Right lung (tissue), 10 donors: ENCODE measurements at places on chromosomes 6 and 20.

GRCh38 chr20:51643390-51643789 lies 100.9 kb upstream of the NFATC2 start:
- DNase-seq = peak; percentile 72

DNA sequence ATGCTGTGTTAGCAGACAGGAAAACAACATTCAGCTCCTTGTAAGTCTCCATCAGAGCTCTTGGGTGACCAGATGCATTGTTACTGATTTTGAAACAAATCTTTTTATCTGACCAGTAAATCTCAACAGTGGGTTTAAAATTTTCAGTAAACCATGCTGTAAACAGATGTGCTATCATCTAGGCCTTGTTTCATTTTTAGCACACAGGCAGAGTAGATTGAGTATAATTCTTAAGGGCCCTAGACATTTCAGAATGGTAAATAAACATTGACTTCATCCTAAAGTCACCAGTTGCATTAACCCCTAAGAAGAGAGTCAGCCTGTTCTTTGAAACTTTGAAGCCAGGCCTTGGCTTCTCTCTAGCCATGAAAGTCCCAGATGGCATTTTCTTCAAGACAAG lies 237.2 kb upstream of the BMP2 start:
- no peak for DNase-seq

GRCh38 chr20:40265825-40266533 lies 423.1 kb downstream of the MAFB start:
- no peak for DNase-seq

- no peak for DNase-seq
Observed at GRCh38 chr6:41371992-41372831, 36.8 kb downstream of the NCR2 start.

- no peak for DNase-seq
Observed at GRCh38 chr6:40438246-40438887, 148.8 kb downstream of the LRFN2 start.

- DNase-seq = peak; percentile 21
Observed at GRCh38 chr6:4574007-4574406, 202.2 kb upstream of the CDYL start.

GRCh38 chr6:71342772-71343171 lies 54.2 kb downstream of the OGFRL1 start:
- DNase-seq = no peak

DNA sequence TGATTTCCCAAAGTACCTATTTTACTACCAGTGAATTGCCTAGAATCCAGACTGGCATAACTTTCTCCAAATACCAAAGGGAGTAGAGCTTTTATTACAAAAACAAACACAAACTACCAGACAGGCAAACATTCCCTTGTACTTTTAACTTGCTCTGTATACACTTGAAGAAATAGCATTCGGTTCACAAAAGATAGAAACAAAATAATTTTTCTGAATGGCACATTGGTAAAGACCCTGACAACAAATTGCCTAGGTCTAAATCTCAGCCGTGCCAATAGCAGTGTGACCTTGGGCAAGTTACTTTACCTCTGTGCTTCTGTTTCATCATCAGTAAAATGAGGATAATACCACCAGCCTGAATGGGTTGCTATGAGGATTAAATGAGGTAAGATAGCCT lies 15.9 kb downstream of the ARHGAP18 start:
- no peak for DNase-seq

GRCh38 chr6:151661509-151661908 lies 146.0 kb upstream of the ESR1 start:
- DNase-seq = no peak

- no peak for DNase-seq
Observed at GRCh38 chr6:105482227-105482844, 79.5 kb upstream of the PREP start.

- DNase-seq = no peak
Observed at GRCh38 chr20:23033918-23034317, 1.2 kb upstream of the SSTR4 start.

DNA sequence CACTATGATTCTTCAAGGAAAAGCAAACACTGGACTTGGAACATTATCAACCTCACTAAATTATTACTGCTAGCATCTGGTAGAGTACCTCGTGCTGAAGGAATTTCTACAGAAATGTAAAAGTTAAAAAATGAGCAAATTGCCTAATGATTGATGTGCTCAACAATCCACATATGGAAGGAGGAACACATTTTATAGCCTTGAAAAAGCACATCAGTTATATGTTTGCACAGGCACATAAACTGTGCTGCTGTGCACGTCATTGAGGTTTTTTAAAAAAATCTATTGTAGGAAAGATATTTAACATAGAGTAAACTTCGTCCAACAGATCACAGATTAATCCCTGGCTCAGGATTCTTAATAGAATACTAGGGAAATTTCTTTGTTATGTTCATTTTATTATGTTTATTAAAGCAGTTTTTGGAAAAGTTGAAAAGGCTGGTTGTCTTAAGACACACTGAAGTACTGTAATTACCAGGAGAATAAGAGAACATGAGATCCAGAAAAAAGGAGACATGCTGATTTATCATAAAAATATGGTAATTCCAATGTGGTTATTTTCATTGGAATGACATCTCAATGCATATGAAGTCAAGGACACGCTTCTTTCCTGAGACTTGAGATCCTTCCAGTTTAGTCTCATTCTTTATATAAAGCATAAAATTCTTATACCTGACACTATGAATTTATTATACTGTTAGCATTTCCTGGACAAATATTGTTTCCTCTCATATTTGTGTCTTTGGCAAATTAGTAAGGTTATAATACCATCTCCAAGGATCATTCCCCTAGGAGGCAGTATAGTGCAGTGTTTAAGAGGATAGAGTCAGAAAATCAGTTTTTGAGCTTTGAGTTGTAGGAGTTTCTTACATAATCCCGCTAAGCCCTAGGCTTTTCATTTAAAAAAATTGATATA lies 511.1 kb downstream of the TENT5A start:
- DNase-seq = no peak

DNA sequence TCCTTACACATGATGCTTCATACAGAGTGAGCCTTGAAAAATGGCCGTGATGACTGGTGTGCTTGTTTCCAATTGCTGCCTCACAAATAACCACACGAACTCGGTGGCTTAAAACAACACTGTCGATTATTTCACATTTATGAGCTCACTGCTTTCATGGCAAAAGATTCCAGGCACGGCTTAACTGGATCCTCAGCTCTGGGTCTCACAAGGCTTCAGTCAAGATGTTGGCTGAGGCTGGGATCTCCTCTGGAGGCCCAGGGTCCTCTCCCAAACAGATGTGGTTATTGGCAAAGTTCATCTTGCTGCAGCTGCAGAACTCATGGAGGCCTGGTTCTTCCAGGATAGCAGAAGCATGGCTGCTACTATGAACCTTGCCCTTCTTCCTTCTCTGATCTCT lies 144.6 kb downstream of the TFAP2C start:
- DNase-seq = no peak

DNA sequence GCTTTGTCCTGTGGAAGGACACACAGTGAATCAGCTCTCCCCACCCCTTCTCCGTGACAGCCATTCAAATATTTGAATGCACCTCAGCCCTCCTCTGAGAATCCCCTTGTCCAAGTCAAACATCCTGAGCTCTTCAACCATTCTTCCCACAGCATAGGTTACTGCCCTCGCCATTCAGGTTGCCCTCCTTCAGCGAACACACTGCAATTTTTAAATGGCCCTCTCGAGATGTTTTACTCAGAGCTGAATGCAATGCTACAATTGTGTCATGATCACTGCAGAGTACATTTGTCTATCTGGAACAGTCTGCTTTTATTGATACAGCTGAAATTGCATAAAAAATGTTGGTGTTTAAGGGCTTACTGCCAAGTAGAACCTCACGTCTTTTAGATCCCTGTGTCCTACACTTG lies 48.9 kb downstream of the SLC2A12 start:
- DNase-seq = no peak

- DNase-seq = no peak
Observed at GRCh38 chr6:139977887-139978332, 603.5 kb upstream of the CITED2 start.

DNA sequence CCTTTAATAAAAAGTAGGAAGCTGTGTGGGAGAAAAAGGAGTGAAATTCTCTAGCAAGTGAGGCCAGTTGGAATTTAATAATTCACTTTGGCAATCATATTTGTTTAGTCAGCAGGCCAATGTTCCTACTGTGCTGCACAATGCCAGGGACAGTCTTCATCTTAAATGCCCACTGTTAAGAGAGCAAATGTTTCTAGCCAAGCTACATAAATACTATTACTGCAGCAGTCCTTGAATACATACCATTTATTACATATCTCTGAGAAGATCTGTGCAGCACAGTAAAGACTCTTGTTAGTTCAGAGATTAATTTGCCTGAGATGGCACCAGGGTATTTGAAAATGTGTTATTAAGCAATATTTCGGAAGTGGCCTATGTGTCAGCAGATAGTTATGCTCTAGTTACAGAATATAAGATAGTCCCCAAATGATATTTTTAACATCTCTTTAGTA lies 105.4 kb downstream of the OGFRL1 start:
- DNase-seq = no peak

GRCh38 chr20:64079273-64080012 lies at the start of gene RGS19:
Gene RGS19 (minus strand): TSS chr20:64079518. CDS start chr20:64076886, 2,632 bp downstream.
- peak; percentile 76 for DNase-seq

DNA sequence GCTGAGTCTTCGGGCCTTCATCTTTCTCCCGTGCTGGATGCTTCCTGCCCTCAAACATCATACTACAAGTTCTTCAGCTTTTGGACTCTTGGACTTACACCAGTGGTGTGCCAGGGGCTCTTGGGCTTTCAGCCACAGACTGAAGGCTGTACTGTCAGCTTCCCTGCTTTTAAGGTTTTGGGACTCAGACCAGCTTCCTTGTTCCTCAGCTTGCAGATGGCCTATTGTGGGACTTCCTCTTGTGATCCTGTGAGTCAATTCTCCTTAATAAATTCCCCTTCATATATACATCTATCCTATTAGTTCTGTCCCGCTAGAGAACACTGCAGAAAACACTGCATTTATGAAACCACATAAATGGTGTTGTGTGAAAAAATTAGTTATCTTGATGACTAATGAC lies 13.9 kb upstream of the BCLAF1 start:
- no peak for DNase-seq

GRCh38 chr6:293193-294174 lies 1.2 kb downstream of the DUSP22 start:
- peak; percentile 28 for DNase-seq

DNA sequence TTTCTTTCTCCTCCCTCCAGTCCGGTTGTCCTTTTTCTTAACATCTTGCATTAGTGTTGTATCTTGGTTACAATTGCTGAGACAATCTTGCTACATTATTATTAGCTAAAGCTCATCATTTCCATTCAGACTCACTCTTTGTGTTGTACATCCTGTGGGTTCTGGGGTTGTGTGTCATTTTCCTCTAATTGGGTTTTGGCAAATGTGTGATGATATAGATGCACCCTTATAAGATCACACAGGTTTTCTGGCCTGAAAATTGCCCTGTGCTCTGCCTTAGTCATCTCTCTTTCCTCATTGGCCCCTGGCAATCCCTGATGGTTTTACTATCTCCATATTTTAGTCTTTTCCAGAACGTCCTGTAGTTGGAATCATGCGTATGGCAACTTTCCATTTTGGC lies 60.1 kb downstream of the PPP1R14C start:
- DNase-seq = no peak

GRCh38 chr6:3355011-3355357 lies 96.2 kb downstream of the PSMG4 start:
- no peak for DNase-seq

DNA sequence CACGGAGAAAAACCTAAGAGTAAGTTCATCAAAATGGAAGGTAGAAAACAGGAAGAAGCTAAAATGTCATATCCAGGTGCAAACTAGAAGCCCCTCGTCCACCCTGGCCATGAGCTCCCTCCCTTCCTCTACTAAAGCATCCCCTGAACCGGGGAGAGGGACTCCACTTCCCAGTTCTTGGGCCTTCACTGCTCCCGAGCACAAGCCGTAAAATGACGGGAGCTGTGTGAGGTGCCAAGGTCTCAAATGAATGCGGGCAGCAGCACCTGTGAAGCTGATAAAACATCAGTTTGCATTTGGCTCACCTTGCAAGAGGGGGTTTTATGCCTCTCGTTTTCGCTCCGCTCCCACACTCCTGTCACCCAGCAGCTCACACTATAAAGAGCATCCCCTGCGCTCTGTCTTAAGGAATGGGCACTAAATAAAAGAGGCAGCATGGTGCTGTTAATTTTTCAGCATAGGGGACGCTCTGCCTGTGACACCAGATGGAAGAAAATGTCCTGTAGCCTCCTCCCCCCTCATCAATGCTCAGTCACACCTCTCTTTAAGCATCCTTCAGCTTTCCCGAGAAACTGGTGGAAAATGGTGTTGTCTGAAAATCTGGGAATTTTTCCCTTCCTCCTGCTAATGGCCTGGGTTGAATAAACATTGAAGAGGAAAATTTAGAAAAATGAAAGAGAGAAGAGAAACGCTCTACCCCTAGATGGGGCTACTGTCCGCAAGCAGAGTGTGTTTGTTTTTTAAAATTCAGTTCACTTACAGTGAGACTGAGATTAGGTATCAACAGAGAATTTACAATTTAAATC lies 563.0 kb upstream of the AGPAT4 start:
- DNase-seq = no peak

DNA sequence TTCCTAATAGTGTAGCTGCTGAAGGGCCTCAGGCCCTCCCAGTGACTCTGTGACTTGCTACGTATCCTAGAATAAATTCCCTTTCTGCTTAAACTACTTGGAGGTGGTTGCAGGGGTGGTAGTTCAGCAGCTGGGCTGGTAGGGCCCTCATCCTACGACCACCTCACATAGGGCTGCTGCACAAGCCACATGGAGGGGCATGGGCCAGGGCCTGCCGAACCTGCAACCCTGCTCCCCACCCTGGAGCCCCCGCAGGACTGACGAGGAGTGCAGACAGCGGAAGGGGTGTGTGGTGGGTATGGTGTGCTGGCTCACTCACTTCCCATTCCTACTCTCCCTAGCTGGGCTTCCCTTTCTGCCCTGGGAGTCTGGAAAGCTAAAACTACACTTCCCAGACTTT lies 56.2 kb upstream of the MLN start:
- no peak for DNase-seq

DNA sequence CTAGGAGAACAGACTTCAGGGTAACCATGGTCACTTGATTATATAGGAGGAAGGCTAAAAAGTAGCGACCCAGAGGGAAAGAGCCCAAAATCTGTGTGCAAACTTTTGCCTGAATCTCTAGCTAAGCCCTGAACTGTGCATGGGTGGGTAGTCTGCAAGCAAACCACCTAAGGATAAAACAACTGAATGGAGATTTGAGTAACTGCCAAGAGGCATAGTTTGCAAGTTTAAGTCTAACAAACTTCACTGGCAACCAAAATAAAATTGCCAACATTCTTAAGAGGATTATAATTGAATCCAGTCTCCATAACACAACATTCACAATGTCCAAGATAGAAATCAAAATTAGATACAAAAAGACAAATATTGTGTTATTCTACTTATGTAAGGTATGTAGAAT lies 192.0 kb upstream of the PLN start:
- no peak for DNase-seq

DNA sequence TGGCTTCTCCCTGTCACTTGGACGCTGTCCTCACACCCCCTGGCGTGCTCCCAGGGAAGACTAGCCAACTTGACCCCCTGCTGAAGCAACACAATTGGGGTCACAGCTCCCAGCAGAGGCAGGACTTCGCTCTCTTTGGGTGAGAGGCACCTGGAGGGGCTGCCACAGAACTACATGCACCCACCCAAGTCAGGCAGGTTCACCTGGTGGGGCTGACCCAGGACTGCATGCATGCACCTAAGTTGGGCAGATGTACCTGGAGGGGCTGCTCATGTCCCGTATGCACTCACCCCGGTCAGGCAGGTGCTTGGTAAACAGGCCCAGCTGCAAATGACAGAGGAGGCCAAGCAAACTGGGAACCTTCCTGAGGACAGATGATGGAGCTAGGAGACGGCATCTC lies 154.3 kb upstream of the RPS6KA2 start:
- DNase-seq = no peak
